Left lung (tissue), 14 donors: ENCODE measurements at places on chromosomes 7 and 10.

- no peaks in the 10 kb centered on the region for H3K27me3 ChIP-seq
- DNase-seq: no peak
- no peaks in the 10 kb centered on the region for H3K36me3 ChIP-seq
- H3K4me1 ChIP-seq: no peaks in the 10 kb centered on the region
- H3K27ac ChIP-seq: no peak overlapping the region
- H3K4me3 ChIP-seq: no peak overlapping the region
Measured at GRCh38 chr7:34995757-34996156, 41.5 kb downstream of the DPY19L1 start.

DNA sequence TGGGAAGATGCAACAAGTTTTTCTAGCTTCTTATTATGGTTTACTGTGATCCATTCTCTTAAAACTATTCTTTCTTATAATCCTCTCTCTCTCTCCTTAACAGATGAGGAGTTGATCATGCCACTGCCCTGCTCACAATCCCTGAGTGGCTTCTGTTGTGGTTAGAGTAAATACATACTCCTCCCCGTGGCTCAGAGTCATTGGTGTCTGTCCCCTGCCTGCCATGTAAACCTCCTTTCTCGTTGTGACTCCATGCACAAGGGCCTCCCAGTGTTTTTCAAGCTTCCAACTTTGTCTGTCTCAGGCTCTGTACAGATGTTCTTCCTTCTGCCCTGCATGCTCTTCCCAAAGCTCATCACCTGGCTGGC, 20.4 kb downstream of the CCNY start:
- peaks cover 11% of the 10 kb centered on the region for H3K4me1 ChIP-seq
- H3K27ac ChIP-seq: no peak overlapping the region
- no peaks in the 10 kb centered on the region for H3K27me3 ChIP-seq
- DNase-seq: no peak
- no peaks in the 10 kb centered on the region for H3K36me3 ChIP-seq
- H3K4me3 ChIP-seq: no peak overlapping the region

GRCh38 chr7:148630078-148630477, 39.5 kb downstream of the C7orf33 start:
- no peak overlapping the region for H3K27ac ChIP-seq
- DNase-seq: no peak
- no peak overlapping the region for H3K4me3 ChIP-seq

GRCh38 chr10:112763916-112764520, 186.0 kb upstream of the TCF7L2 start:
- no peaks in the 10 kb centered on the region for H3K4me1 ChIP-seq
- no peak overlapping the region for H3K4me3 ChIP-seq
- no peaks in the 10 kb centered on the region for H3K36me3 ChIP-seq
- H3K27ac ChIP-seq: no peak overlapping the region
- DNase-seq: no peak

GRCh38 chr7:135970682-135971365, 6.3 kb downstream of the MTPN start:
- H3K4me3 ChIP-seq: peak overlapping the region; percentile 6
- H3K27me3 ChIP-seq: no peaks in the 10 kb centered on the region
- H3K36me3 ChIP-seq: no peaks in the 10 kb centered on the region
- peak overlapping the region; percentile 81 for H3K27ac ChIP-seq
- no peak for DNase-seq
- H3K4me1 ChIP-seq: peaks cover 15% of the 10 kb centered on the region

- DNase-seq: no peak
- H3K27ac ChIP-seq: no peak overlapping the region
- peak overlapping the region; percentile 8 for H3K4me3 ChIP-seq
- H3K36me3 ChIP-seq: no peaks in the 10 kb centered on the region
- no peaks in the 10 kb centered on the region for H3K4me1 ChIP-seq
- H3K27me3 ChIP-seq: no peaks in the 10 kb centered on the region
Measured at GRCh38 chr7:20214921-20215669, 2.1 kb downstream of the MACC1 start.

- H3K27ac ChIP-seq: no peak overlapping the region
- no peaks in the 10 kb centered on the region for H3K36me3 ChIP-seq
- no peak for DNase-seq
- no peak overlapping the region for H3K4me3 ChIP-seq
Measured at GRCh38 chr7:120226188-120226587, 46.8 kb upstream of the KCND2 start.

GRCh38 chr7:107364787-107365186, 105.1 kb upstream of the GPR22 start:
- H3K36me3 ChIP-seq: peaks cover 28% of the 10 kb centered on the region
- no peak for DNase-seq
- H3K27ac ChIP-seq: no peak overlapping the region
- H3K27me3 ChIP-seq: no peaks in the 10 kb centered on the region

DNA sequence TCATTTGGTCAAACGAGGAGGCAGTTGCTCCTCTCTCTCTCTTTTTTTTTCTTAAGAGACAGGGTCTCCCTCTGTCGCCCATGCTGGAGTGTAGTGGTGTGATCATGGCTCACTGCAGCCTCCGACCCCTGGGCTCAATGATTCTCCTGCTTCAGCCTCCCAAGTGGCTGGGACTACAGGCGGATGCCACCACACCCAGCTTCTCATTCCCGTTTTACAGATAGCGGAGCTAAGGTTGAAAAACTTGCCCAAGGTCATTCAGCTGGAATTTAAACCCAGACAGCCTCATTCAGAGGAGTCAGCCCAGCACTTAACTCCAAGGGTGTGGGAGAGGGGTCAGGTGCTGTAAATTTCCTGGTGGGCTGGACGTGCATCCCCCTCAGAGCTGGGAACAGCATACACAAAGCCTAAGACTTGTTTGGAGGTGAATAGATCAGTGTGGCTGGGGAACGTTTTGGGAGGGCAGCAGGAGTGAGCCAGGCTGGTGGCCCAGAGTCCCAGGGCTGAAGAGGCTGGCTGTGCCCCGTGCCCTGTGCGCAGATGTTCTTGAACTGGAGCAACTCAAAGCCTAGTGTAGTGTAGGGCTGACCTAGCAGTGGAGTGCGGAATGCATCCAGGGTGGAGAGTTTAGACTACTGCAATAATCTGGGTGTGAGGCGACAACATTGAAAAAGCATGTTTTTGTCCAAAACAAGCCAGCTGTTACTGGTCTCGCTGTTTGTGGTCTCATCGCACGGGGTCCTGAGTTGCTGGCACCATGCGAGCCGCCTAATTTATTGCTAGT, 2.3 kb downstream of the HTRA1 start:
- no peaks in the 10 kb centered on the region for H3K27me3 ChIP-seq
- no peak for DNase-seq
- H3K4me3 ChIP-seq: peak overlapping the region; percentile 65
- no peaks in the 10 kb centered on the region for H3K36me3 ChIP-seq

DNA sequence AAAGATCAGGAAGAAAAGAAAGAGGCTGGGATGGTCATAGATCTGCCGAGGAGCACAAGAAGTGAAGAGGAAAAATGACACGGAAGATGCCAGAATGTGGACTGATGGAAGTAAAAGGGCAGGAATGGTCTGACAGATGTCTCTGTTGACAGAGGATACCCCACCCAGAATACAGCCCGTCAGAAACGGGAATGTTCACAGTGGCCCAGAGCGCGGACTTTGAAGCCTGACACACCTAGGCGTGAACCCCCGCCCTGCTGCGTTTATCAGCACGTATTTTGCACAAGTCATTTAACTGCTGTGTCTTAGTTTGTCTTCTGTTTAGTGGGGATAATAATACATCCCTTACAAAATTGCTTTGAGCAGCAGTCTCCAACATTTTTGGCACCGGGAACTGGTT, 27.1 kb downstream of the AKR1B1 start:
- peaks cover 12% of the 10 kb centered on the region for H3K4me1 ChIP-seq
- no peaks in the 10 kb centered on the region for H3K27me3 ChIP-seq
- H3K4me3 ChIP-seq: peak overlapping the region; percentile 18
- peak overlapping the region; percentile 81 for H3K27ac ChIP-seq

- no peaks in the 10 kb centered on the region for H3K36me3 ChIP-seq
- no peaks in the 10 kb centered on the region for H3K4me1 ChIP-seq
- no peaks in the 10 kb centered on the region for H3K27me3 ChIP-seq
- H3K27ac ChIP-seq: peak overlapping the region; percentile 6
Measured at GRCh38 chr10:62231805-62232204, 36.8 kb downstream of the RTKN2 start.

GRCh38 chr7:52771177-52771576, 264.3 kb upstream of the POM121L12 start:
- no peak overlapping the region for H3K4me3 ChIP-seq
- no peak for DNase-seq
- H3K4me1 ChIP-seq: no peaks in the 10 kb centered on the region
- H3K27ac ChIP-seq: no peak overlapping the region
- no peaks in the 10 kb centered on the region for H3K27me3 ChIP-seq

GRCh38 chr10:43712821-43713584, 64.3 kb upstream of the ZNF32 start:
- H3K4me1 ChIP-seq: peaks cover 2% of the 10 kb centered on the region
- no peak for DNase-seq
- H3K36me3 ChIP-seq: no peaks in the 10 kb centered on the region
- H3K27ac ChIP-seq: no peak overlapping the region
- H3K4me3 ChIP-seq: no peak overlapping the region

- H3K27ac ChIP-seq: peak overlapping the region; percentile 72
- no peaks in the 10 kb centered on the region for H3K27me3 ChIP-seq
Measured at GRCh38 chr7:130944997-130945396, 211.0 kb upstream of the KLF14 start.

DNA sequence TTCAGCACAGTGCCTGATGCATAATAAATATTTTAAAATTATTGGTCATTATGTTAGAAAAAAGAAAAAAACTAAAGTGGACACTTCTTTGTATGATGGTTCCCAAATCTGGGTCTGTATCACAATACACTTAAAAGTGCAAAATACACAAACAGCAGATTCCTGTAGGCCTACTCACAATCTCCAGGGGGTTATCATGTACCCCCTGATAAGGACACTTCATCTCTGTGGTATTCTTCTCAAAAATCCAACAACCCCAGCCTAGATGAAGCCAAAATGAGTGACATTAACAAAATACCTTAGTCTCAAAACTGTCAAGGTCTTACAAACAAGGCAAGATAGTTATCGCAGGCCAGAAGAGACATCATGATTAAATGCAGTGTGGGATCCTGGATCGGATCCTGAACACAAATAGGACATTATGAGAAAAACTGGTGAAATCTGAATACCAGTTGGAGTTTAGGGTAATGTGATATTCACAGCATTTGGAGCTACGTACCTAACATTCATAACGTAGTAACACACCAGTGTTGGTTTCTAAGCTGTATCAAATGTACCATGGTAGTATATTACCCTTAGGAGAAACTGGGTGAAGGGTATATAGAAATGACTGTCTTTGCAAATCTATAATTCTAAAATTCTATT, 45.2 kb downstream of the NSUN6 start:
- no peaks in the 10 kb centered on the region for H3K27me3 ChIP-seq
- no peak overlapping the region for H3K4me3 ChIP-seq
- H3K27ac ChIP-seq: no peak overlapping the region
- H3K36me3 ChIP-seq: peaks cover 12% of the 10 kb centered on the region
- no peak for DNase-seq

DNA sequence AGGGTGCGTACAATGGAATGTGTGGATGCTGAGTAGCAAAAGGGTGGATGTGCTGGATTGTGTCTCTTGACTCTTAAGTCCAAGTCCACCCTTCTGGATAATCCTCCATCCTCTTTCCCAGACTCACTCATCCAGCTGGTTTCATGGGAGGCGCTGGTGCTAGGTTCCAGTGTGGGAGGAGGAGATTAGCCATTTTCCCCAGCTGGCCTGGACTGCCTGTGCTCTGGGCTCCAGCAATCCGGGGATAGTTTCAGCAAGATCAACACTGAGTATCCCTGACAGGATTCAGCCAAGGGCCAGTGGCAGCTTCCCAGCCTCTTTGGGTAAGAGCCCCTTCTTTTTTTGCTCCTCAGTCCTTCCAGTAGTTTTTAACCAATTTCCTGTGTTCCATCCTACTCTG, 21.6 kb upstream of the TRIL start:
- H3K36me3 ChIP-seq: no peaks in the 10 kb centered on the region
- peaks cover 13% of the 10 kb centered on the region for H3K4me1 ChIP-seq
- H3K27ac ChIP-seq: no peak overlapping the region
- no peak overlapping the region for H3K4me3 ChIP-seq
- no peak for DNase-seq

- peak overlapping the region; percentile 25 for H3K4me3 ChIP-seq
- H3K27ac ChIP-seq: no peak overlapping the region
- H3K27me3 ChIP-seq: peaks cover 29% of the 10 kb centered on the region
- H3K4me1 ChIP-seq: no peaks in the 10 kb centered on the region
Measured at GRCh38 chr7:712381-713138, 13.9 kb upstream of the DNAAF5 start.

DNA sequence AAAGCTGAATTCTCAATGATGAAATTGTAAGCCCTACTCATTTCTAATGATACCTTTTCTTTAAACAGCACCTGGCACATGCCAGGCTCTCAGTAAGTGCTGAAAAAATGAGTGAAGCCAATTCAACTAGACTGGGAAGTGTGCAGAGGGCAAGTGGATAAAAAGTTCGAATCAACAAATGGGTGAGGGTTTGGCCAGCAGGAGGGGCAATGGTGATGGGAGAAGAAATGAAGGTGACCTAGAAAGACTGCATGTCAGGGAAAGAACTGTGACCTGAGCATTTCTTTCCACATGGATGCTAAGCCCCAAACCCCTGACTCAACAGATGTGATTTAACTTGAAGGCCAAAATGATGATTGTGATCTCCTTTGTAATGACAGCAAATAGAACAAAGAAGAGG, 54.6 kb downstream of the DKK1 start:
- no peak for DNase-seq
- no peaks in the 10 kb centered on the region for H3K36me3 ChIP-seq
- no peak overlapping the region for H3K4me3 ChIP-seq
- H3K27ac ChIP-seq: no peak overlapping the region

GRCh38 chr10:68899186-68899745, 1.8 kb upstream of the DDX50 start:
- no peak for DNase-seq
- H3K36me3 ChIP-seq: no peaks in the 10 kb centered on the region
- H3K27ac ChIP-seq: no peak overlapping the region
- H3K4me1 ChIP-seq: peaks cover 24% of the 10 kb centered on the region
- H3K4me3 ChIP-seq: no peak overlapping the region

DNA sequence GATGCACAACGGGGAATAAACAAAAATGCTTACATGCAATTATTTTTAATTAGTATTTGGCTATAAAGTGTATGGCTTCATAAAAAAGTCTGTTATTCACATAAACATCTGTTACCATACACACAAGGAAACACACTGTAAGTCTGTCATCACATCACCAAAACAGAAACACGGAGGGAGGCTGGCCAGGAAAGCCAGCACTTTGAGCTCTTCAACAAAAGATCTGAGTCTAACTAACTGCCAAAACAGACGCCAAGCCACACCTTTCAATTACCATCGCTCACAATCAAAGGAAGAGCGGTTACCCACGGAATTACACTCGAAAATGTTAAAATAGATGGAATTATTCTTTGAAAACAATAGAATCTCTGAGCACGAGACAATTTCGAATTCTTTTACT, 49.2 kb upstream of the MGMT start:
- no peaks in the 10 kb centered on the region for H3K36me3 ChIP-seq
- no peaks in the 10 kb centered on the region for H3K27me3 ChIP-seq
- H3K4me1 ChIP-seq: no peaks in the 10 kb centered on the region

GRCh38 chr10:17512341-17513001, 58.1 kb upstream of the ST8SIA6 start:
- no peak overlapping the region for H3K27ac ChIP-seq
- H3K4me3 ChIP-seq: no peak overlapping the region
- H3K27me3 ChIP-seq: no peaks in the 10 kb centered on the region
- no peaks in the 10 kb centered on the region for H3K36me3 ChIP-seq
- peaks cover 22% of the 10 kb centered on the region for H3K4me1 ChIP-seq
- no peak for DNase-seq

- H3K36me3 ChIP-seq: peaks cover 23% of the 10 kb centered on the region
- H3K4me1 ChIP-seq: peaks cover 3% of the 10 kb centered on the region
- H3K27ac ChIP-seq: peak overlapping the region; percentile 26
- H3K4me3 ChIP-seq: no peak overlapping the region
Measured at GRCh38 chr7:101913247-101913721, 95.9 kb downstream of the CUX1 start.

- no peak overlapping the region for H3K27ac ChIP-seq
- DNase-seq: no peak
Measured at GRCh38 chr7:51059504-51060142, 257.0 kb downstream of the COBL start.
